Astrocyte of the spinal cord (primary cell): ENCODE measurements at places on chromosomes 11 and 22.

- no peak for DNase-seq
These were observed 351.8 kb downstream of the SHANK2 start for GRCh38 chr11:70900540-70900939.

GRCh38 chr22:41775976-41776375, 24.5 kb upstream of the CCDC134 start:
- DNase-seq = no peak

GRCh38 chr11:68341557-68342458, 29.4 kb downstream of the LRP5 start:
- DNase-seq = no peak

- no peak for DNase-seq
These were observed 604.3 kb upstream of the API5 start for GRCh38 chr11:42707541-42707940.

DNA sequence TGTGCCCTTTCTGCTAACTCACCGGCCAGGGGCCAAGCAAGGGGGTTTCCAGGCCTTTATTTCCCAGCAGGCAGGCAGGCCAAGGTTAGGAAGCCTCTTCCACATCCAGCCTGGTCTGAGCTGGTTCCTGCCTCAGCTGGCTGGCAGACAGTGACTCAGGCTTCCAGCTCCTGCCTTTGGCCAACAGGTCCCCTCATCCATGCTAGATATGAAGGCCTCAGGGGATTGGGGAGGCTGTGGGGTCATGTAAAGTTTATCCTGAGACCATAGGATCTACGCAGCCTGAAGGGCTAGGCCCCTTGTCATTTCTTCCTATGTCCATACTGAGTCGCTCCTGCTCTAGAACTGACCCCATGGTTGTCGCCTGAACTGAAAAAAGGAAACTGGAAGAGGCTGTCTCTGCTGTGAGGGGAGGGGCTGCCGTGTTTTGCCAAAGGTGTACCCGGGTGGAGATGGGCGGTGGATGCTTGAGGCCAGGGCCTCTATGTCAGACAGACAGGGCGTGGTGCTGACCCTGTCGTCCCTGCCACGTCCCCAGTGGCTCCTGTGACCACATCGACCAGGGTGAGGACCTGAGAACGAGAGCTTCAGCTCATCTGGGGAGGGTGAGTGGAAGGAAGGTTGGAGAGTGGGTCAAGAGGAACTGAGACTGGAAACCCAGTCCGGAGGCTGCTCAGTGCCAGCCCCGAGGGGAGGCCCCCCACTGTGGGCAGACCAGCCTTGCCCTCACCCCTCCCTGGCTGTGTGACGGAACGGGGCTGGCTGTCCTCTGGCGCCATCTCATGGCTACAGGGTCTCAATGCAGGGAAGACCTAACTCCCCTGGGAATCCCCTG, 17.0 kb downstream of the P2RY6 start:
- DNase-seq = peak; percentile 67

- peak; percentile 100 for DNase-seq
These were observed 34.3 kb upstream of the MICAL2 start for GRCh38 chr11:12075822-12076821.

DNA sequence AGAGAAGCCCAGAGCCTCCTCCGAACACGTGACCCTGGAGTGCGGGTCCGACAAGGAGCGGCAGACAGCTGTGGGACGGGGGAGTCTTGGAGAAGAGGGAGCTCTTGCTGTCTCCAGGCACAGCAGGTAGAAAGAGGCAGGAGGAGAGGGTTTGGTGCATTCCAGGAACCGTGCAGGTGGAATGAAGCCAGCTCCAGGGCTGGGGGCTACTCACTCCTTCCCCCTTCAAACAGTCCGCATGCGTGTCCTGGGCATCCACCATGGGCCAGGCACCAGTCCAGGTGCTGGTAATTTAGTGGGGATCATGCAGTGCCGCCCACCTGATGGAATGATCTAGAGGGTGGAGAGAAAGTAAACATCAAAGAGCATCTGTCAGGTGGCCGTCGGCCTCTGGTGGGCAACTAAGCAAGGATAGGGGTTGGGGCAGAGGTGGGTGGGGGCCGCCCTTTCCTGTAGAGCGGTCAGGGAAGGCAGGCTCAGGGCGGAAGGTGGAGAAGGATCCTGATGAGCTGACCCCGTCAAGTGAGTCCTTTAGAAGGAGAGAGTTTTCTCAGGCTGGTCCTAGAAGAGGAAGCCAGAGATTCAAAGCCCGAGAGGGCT, 850.0 kb downstream of the TBC1D22A start:
- DNase-seq = no peak

DNA sequence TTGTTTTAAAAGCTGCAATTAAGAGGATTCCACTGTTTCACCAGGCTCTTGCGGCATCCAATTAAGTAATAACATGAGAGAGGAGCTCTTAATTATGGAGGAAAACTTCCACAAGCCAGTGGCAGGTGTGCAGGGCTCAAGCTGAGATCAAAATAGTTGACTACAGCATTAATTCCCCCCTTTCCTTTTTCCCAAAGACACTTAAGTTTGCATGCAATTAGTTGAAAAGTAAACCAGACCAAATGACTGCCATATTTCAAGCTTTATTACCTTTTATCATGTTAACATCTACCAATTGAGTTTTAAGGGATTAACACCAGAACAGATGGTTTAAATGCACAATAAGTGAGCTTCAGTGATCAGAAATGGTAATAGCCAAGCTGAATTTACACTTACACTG, 32.1 kb downstream of the FAM168A start:
- DNase-seq = no peak

GRCh38 chr22:26485806-26486390, 2.2 kb downstream of the SRRD start:
- DNase-seq = no peak

- DNase-seq = no peak
These were observed 19.5 kb downstream of the MYBPC3 start for GRCh38 chr11:47332791-47333525.

GRCh38 chr11:12261551-12261950, 115.8 kb upstream of the PARVA start:
- DNase-seq = no peak

- no peak for DNase-seq
These were observed 1090.8 kb downstream of the BRD1 start for GRCh38 chr22:48736593-48737460.
